Jurkat, Clone E6-1 (cell line): ENCODE measurements at places on chromosomes 4 and X.

DNA sequence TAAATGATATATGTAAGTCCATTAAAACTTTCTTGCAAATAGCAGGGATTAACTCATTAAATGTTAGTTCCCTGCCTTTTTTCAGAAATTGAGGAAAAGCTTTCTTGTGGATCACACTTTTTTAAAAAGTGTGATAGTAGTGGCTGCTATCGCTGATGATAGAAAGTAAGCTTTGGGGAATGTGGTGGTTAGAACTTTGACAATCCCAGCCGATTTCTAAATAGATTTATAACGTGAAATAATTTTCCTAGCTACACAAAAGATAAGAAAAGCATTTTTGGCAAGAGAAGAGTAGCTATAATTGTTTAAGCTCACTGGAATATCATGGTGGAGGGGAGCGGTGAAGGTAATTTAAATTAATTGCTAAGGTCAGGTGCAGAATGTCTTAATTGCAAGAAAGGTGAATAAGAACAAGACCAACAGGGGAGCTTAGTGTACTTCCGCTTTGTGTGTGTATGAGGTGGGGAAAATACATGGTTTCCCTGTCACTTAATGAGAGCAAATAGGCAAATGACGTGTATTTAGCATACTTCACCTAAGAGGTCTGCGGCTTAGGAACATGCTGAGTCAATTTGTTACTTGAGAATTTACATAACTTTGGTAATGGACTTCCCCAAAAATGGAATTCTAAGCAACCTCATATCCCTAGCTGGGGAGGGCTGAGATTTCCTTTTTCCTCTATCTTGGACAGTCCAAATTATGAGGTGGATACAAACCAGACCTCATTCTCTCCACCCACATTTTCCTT lies 11.7 kb upstream of the IL21 start:
- no peak for DNase-seq

DNA sequence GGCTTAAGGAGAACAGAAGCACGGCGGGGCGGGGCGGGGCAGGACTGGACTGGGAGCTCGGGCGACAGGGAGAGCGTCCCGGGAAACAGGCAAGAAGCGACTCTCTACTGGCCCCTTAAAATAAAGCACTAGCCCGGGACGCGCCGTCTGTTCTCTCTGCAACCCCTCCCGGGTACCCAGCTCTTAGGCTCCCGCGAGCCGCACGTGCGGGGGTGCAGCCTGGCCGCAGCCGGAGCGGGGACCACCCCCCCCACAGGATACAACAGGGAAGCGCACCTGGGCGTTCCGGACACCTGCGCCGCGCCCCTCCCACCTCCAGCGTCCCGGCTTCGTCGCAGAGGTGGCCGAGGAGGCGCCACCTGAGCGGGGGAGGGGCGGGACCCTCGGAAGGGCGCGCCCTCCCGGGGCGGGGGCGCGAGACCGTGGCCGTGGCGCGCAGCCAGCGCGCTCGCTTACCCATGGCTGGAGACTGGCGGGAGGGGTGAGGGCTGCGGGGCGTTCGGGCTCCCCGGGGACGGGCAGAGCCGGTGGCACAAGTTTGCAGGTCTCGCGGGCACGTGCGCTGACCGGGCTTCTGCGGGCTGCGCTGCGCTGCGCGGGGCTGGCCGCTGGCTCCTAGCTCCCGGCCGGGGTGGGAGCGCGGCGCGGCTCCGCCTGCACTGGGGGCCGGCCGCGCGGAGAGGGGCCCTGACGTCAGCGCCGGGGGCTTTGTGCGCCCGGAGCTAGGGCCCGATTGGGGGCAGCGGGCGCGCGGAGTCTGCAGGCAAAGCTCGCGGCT lies 91.5 kb downstream of the GEMIN8 start:
- DNase-seq = no peak

GRCh38 chrX:149060921-149061320 lies 444.2 kb downstream of the IDS start:
- DNase-seq = no peak

GRCh38 chr4:75248770-75249407 lies 265.3 kb downstream of the RCHY1 start:
- no peak for DNase-seq

- DNase-seq = no peak
Measured at GRCh38 chr4:186159613-186160012, 31.8 kb upstream of the CYP4V2 start.

DNA sequence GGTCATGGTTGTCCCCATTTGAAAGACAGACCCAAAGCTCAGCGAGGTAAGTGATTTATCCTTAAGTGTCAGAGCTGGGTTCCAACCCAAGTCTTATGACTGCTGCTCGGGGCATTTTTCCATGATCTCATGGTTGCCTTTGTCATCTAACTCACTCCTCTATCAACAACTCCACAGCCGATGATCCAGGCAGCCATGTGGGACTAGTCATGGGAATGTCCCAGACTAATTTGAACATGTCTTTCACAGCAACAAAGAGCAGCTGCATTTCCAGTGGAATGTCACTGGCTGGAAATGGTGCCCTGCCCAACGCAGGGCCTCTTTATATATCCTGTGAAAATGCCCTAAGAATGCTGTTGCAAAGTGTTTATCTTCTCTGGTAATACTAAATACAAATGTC lies 284.8 kb upstream of the PPARGC1A start:
- no peak for DNase-seq

DNA sequence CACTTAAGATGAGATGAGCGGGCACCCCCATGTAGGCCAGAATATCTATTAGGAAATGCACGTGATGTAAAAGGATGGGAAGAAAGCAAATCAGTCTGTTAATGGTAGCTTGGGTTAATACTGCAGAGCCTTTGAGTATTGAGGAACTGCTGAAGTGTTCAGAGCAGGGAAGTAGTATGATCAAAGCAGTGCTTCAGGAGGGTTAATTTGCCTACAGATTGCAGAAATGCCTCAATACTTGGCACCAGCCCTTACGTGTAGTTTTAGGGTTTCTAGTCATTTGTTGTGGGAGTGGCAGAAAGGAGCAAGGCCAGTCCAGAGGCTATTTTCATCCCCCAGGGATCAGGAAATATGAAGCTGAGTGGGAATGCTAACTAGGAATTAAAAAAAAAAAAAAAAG lies 19.7 kb downstream of the ZFX start:
- DNase-seq = no peak

DNA sequence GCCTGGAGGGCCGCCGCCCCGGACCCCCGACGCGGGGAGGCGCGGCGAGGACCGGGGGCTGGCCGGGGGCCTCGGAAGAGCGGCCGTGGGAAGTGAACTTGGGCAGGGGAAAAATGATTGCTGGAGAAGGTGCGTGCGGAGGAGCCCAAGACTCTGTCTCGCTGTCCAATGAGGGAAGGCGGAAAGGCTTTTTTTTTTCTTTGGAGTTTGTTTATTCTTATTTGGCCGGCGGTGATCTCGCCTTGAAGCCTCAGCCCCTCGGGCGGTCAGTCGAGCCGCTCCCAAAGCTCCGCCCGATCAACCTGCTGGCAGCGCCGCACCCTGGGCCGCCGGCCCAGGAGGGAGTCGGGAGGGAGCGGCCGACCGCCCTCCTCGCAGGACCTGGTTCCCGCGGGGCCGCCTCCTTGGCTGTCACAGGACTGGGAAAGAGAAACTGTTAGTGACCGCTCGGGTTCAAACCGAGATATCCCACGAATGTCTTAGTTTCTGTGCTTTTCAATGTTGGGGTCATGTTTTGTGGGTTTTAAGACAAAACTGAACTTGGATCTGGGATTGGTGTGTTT lies 2.5 kb downstream of the CPEB2 start:
- DNase-seq = no peak

- DNase-seq = no peak
Measured at GRCh38 chr4:102334624-102335023, 10.7 kb downstream of the SLC39A8 start.
